ENCODE measurements at places on chromosomes 16 and 17. TPM values are rescaled to one million over a fixed set of nuclear protein-coding genes. Genes with fewer than 3 reads are reported as not detected.

DNA sequence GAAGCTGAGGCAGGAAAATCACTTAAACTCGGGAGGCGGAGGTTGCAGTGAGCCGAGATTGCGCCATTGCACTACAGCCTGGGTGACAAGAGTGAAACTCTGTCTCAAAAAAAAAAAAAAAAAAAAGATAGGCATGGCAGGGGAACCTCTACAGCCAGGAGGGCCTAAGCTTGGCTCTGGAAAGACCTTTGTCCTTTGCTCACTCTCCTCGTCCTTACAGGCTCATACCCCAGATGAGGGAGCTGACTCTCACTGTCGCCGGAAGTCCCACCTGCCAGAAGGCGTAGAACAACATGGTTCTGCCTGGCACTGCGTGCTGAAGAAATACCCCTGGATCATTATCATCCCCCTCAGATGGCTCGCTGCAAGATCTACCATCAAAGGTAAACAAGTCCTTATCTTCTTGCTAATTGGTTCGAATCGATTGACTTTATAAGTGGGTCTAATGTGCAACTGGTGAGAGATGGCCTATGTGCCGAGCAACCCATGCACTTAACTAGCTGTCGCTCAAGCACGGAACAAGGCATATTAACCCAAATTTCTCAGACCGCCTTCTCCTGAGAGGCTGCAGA lies 29.7 kb downstream of the RTN4RL1 start:
- DNase-seq = peak; percentile 38

WNT9B gene
- 0.36 TPM for total RNA-seq

DNA sequence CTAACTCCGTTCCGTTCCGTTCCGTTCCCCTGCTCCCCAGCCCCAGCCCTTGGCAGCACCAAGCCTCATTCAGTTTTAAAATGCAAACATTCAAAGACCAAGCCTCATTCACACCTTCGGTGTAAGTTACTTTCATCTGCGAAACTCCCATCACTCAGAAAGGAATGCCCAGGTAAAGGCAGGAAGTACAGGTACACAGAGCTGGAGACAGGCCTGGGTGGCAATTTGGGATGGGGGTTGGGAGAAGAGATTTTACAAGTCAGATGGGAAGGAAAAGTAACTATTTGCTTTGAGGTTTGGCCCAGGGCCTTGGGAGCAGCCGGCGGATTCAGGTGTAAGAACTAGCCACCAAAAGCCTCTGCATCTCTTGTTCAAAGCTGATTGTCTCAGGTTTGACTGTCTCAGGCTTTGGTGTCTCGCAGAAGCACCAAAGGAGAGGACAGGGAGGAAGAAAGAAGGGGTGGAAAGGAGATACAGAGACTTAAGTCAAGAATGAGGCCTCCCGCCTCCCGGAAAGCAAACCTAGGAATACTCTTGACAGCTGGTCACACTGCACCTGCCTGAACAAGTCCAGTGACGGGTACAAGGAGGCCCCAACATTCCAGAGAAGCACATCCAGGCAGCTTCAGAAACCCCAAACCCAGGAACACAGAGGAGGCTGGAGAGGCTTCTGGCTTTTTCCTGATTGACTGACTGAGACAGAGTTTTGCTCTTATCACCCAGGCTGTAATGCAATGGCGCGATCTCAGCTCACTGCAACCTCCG lies 54.7 kb downstream of the NXN start:
- DNase-seq = no peak

DNA sequence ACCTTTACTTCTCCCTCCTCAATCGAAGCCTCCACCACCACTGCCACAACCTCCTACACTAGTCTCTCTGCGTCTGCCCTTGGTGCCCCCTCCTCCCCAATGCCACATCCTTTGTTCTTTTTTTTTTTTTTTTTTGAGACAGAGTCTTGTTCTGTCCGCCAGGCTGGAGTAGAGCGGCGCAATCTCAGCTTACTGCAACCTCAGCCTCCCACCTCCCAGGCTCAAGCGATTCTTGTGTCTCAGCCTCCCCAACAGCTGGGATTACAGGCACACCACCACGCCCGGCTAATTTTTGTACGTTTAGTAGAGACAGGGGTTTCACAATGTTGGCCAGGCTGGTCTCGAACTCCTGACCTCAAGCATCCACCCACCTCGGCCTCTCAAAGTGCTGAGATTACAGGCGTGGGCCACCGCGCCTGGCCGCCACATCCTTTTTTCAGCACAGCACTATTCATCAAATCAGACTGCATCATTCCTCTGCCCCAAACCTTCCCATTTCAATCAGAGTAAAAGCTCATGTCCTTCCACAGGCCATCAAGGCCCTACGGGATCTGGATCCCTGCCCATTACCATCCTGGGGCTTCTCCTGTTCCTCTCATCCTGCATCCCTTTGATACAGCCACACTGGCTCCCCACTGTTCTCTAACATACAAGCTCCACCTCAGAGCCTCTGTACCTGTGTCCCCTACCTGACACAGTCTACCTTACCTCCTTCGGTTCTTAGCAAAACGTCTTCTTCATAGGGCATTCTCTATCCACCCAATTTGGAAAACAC lies 2.0 kb downstream of the KLHL11 start:
- DNase-seq = no peak

GRCh38 chr16:52707676-52708337 lies 160.9 kb upstream of the TOX3 start:
- no peak for DNase-seq

DNA sequence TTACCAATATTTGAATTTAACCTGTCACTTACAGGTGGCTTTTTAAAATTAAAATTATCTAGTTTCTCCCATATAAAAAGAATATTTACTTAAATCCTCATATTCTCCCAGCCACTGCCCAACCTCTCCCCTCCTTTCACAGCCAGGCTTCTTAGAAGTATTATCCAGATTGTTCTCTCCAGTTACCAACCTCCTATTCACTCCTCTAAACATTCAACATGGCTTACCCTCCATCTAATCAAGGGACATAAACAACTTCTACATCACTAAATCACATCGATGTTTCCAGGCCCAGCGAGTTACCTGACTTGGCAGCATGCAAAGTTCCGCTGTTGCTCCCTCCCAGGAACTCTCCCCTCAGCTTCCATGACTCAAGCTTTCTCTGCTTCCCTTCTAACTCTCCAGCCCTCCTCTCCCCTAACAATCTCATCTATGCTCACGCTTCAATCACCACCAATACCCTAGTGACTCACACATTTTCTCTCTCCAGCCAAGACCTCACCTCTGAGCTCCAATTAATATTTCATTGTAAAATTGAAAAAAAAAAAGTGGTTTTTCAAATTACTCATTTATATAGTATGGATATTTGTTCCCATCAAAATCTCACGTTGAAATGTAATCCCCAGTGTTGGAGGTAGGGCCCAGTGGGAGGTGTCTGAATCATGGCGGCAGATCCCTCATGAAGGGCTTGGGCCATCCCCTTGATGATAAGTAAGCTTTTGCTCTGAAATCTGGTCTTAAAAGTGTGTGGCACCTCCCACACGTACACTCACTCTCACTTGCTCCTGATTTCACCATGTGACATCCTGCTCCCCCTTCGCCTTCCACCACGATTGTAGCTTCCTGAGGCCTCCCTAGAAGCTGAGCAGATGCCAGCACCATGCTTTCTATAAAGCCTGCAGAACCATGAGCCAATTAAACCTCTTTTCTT lies 88.5 kb downstream of the HELZ start:
- DNase-seq = no peak

GRCh38 chr16:89230255-89230654 lies 12.8 kb downstream of the ZNF778 start:
- DNase-seq = no peak

DNA sequence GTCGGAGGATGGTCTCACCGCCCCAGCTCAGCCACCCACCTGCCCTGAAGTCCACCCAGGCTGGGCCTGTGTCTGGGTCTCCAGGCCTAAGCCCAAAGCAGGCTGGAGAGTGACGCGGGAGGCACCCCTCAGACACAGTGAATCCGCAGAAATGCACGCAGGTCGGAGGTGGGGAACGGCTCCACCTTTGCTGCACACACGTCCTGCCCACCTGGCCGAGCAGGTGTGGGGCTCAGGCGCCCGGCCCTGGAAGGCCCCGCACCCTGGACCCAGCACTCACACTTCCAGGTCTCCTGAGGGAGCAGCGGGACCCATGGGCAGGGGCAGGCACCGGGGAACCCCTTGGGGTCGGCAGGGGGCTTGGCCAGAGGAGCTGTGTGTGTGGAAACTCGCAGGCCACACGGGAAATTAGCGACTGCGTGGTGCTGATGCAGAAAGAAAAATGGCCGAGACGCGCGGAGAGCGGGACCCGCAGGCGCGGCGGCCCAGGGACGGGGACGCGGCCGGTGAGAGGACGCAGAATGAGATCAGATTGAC lies 10.7 kb downstream of the CYBC1 start:
- DNase-seq = peak; percentile 38

GRCh38 chr17:60600490-60601446 lies 775 bp downstream of the PPM1D start:
- peak; percentile 96 for DNase-seq

GRCh38 chr16:74724820-74725549 lies 24.3 kb upstream of the MLKL start:
- DNase-seq = peak; percentile 98

- DNase-seq = no peak
These were observed 85.1 kb downstream of the ZZEF1 start for GRCh38 chr17:4057731-4058130.

DNA sequence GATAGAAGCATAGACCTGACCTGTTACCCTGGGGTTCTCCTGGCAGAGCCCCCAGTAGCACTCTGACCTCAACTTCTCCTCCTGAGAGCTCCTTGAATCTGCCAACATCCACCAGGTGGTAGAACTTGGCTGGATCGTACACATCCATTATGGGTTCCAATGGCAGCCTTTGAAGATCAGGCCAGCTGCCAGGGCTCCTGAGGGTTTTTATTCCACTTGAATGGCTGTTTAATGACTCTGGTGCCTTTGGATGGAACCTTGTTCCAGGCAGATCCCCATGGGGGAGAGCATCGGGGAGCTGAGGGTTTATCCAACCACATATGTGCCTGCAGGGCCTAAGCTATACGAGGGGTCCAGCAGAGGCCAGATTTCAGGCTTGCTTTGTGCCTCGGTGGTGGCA lies 47.1 kb upstream of the CLEC19A start:
- no peak for DNase-seq

C17orf78 gene
- not detected for total RNA-seq

DNA sequence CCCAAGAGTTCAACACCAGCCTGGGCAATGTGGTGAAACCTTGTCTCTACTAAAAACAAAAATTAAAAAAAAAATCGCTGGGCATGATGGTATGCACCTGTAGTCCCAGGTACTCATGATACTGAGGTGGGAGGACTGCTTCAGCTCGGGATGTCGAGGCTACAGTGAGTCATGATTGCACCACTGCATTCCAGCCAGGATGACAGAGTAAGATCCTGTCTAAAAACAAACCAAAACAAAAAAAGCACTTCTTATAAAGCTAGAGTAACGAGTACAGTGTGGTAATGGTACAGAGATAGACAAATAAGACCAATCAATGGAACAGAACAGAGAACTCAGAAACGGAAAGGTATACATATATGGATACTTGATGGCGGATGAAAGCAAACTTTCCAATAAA lies 4.4 kb downstream of the NSMCE1 start:
- DNase-seq = no peak

GRCh38 chr16:78535098-78535497 lies 435.6 kb downstream of the WWOX start:
- no peak for DNase-seq

DNA sequence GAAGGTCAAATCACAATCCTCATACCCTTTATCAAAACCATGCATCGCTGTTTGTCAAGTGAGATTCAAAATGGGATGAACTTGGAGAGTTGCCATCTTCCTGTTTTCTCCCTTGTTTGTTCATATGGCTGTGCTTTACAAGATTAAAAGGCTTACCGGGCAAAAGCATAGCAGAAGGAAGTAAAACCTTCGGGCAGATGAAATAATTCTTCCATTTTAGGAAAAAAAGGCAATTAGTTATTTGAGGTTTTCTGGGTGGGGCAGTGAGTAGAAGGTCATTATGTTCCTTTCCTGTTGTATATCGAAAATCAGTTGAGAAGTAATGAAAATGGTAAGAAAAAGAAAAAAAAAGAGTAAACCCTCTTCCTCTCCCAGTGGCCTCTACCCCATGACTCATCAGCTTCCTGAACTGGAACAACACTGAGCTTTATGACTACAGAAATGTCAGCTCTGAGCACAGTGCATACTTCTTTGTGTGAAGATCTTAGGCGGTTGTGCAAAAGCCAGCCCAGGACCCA lies 369.2 kb downstream of the CDH13 start:
- peak; percentile 75 for DNase-seq

- no peak for DNase-seq
These were observed 75.9 kb upstream of the RNU2-1 start for GRCh38 chr17:43309505-43310332.

- no peak for DNase-seq
These were observed 166.3 kb downstream of the ANKFN1 start for GRCh38 chr17:56319531-56319930.

DNA sequence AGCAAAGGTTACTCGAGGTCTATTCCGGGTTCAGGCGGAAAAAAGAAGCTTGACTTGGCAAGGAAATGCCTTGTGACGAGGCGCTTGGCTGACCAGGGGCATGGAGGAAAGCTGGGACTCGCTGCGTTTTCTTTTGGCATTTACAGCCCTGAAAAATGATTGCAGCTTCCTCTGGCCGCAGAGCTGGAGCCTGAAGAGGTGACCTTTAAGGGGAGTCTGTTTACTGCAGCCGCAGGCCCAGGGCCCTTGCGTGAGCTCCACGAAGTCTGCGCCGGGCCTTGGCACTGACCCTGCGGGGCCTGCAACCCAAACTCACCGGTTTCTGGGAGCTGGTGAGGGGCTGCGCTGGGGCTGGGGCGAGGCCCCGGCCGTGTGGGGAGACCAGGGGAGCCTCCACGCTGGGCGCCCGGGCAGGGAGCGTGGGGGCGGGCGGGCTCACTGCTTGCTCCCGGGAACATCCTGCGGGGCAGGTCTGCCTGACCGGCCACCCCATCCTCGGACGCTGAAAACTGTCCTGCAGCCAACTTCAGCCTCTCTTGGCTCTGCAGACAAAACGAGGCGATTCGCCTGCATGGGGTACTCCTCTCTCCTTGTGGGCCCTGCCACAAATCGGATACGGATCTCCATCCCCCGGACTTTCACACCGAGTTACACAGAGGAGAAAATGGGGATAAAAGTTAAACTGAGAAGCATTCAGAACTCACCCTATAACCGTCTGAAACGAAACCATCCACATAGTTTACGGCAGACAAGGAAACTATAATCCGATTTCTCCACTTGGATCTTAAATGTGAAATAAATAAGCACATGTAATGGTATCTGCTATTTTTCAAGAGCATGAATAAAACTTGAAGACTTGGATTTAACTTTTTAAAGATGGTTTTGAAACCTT lies 206.3 kb upstream of the FOXF1 start:
- DNase-seq = no peak

GP1BA gene
- total RNA-seq = not detected

GRCh38 chr17:43434902-43435319 lies 36.1 kb downstream of the ARL4D start:
- DNase-seq = no peak

- DNase-seq = peak; percentile 98
These were observed at the start of gene TRAF4 for GRCh38 chr17:28743243-28744103. Gene TRAF4 (plus strand): TSS chr17:28744011. CDS start chr17:28744113, 102 bp downstream.
